Body of pancreas (tissue), 4 donors: ENCODE measurements at places on chromosomes 12 and 14.

- no peak overlapping the region for H3K27ac ChIP-seq
- no peak for DNase-seq
- H3K4me1 ChIP-seq: no peaks in the 10 kb centered on the region
- H3K36me3 ChIP-seq: no peaks in the 10 kb centered on the region
- no peaks in the 10 kb centered on the region for H3K27me3 ChIP-seq
Measured at GRCh38 chr12:44526655-44527182, 349.4 kb downstream of the NELL2 start.

- H3K27ac ChIP-seq: no peak overlapping the region
- no peak overlapping the region for H3K4me3 ChIP-seq
- no peaks in the 10 kb centered on the region for H3K4me1 ChIP-seq
- no peaks in the 10 kb centered on the region for H3K27me3 ChIP-seq
- DNase-seq: no peak
Measured at GRCh38 chr12:18443768-18444437, 182.6 kb downstream of the PIK3C2G start.

- no peaks in the 10 kb centered on the region for H3K36me3 ChIP-seq
- no peaks in the 10 kb centered on the region for H3K4me1 ChIP-seq
- DNase-seq: no peak
- no peaks in the 10 kb centered on the region for H3K27me3 ChIP-seq
- H3K27ac ChIP-seq: no peak overlapping the region
Measured at GRCh38 chr12:109671502-109671901, 42.1 kb upstream of the FAM222A start.

GRCh38 chr14:33880330-33880729 lies 70.5 kb downstream of the EGLN3 start:
- no peak overlapping the region for H3K27ac ChIP-seq
- H3K4me3 ChIP-seq: no peak overlapping the region
- DNase-seq: no peak
- no peaks in the 10 kb centered on the region for H3K36me3 ChIP-seq
- no peaks in the 10 kb centered on the region for H3K4me1 ChIP-seq

- H3K36me3 ChIP-seq: no peaks in the 10 kb centered on the region
- no peaks in the 10 kb centered on the region for H3K4me1 ChIP-seq
- no peak overlapping the region for H3K4me3 ChIP-seq
- H3K27me3 ChIP-seq: no peaks in the 10 kb centered on the region
Measured at GRCh38 chr14:71237556-71237955, 330.3 kb downstream of the PCNX1 start.

- H3K36me3 ChIP-seq: no peaks in the 10 kb centered on the region
- no peak overlapping the region for H3K27ac ChIP-seq
- H3K27me3 ChIP-seq: no peaks in the 10 kb centered on the region
- H3K4me3 ChIP-seq: no peak overlapping the region
- no peaks in the 10 kb centered on the region for H3K4me1 ChIP-seq
- DNase-seq: no peak
Measured at GRCh38 chr12:93589081-93589480, 16.6 kb downstream of the SOCS2 start.

- no peaks in the 10 kb centered on the region for H3K27me3 ChIP-seq
- H3K4me3 ChIP-seq: peak within 1 kb of the TSS; percentile 78
- peaks cover 19% of the 10 kb centered on the region for H3K4me1 ChIP-seq
- peak; percentile 95 for DNase-seq
Measured at GRCh38 chr12:55966408-55967281, at the start of gene CDK2. Gene CDK2 (plus strand): TSS chr12:55966830. CDS start chr12:55967009, 179 bp downstream.

GRCh38 chr14:21672116-21672515 lies 1.5 kb downstream of the OR4E1 start:
- no peak overlapping the region for H3K27ac ChIP-seq
- no peaks in the 10 kb centered on the region for H3K36me3 ChIP-seq

- H3K27ac ChIP-seq: no peak overlapping the region
- peak; percentile 39 for DNase-seq
- no peaks in the 10 kb centered on the region for H3K4me1 ChIP-seq
- no peaks in the 10 kb centered on the region for H3K27me3 ChIP-seq
- H3K4me3 ChIP-seq: no peak overlapping the region
Measured at GRCh38 chr12:127270193-127270592, 996.8 kb upstream of the TMEM132C start.

- H3K4me3 ChIP-seq: no peak overlapping the region
- no peak for DNase-seq
- peak overlapping the region; percentile 2 for H3K27ac ChIP-seq
- H3K27me3 ChIP-seq: no peaks in the 10 kb centered on the region
Measured at GRCh38 chr12:13099066-13099843, 4.2 kb downstream of the GSG1 start.

- no peak overlapping the region for H3K27ac ChIP-seq
- H3K4me3 ChIP-seq: no peak overlapping the region
- DNase-seq: peak; percentile 50
- H3K36me3 ChIP-seq: no peaks in the 10 kb centered on the region
- H3K4me1 ChIP-seq: peaks cover 7% of the 10 kb centered on the region
Measured at GRCh38 chr12:52531566-52532300, 11.5 kb upstream of the KRT5 start.

GRCh38 chr12:67609226-67609870 lies 39.2 kb upstream of the DYRK2 start:
- H3K27me3 ChIP-seq: no peaks in the 10 kb centered on the region
- no peak overlapping the region for H3K27ac ChIP-seq
- H3K4me1 ChIP-seq: no peaks in the 10 kb centered on the region
- DNase-seq: no peak
- no peak overlapping the region for H3K4me3 ChIP-seq

GRCh38 chr14:104101651-104102281 lies 16.3 kb downstream of the ASPG start:
- no peak overlapping the region for H3K4me3 ChIP-seq
- no peaks in the 10 kb centered on the region for H3K27me3 ChIP-seq
- H3K4me1 ChIP-seq: no peaks in the 10 kb centered on the region
- H3K36me3 ChIP-seq: no peaks in the 10 kb centered on the region

GRCh38 chr14:77579065-77579464 lies 37.4 kb downstream of the SPTLC2 start:
- H3K4me1 ChIP-seq: peaks cover 12% of the 10 kb centered on the region
- H3K27me3 ChIP-seq: no peaks in the 10 kb centered on the region
- no peak overlapping the region for H3K27ac ChIP-seq
- H3K4me3 ChIP-seq: no peak overlapping the region
- DNase-seq: no peak
- H3K36me3 ChIP-seq: no peaks in the 10 kb centered on the region

DNA sequence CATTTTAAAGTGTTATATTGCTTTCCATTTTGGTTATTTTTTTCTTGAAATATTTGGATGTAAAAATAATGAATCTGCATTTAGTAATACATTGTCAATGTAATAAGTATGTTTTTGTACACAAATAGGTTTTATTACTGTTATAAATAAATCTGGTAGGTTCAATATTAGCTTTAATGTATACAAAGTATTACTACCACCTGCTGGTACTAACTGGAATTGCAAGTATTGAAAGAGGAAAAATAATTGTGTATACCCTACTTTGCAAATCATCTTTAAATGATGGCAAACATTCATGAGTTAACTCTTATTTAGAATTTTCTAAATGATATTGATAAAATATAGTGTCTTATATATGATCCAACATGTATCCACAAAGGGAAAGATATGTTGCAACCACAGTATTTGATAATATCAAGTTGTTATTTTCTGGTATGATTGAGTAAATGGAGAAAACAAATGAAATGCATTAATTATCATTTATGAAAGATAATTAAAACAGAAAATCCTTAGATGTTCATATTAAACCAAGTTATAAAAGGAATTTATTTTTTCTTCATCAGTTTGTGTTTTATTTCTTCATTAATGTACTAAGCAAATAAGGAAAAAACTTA lies 3.2 kb downstream of the OR4K2 start:
- H3K4me1 ChIP-seq: no peaks in the 10 kb centered on the region
- DNase-seq: no peak
- H3K36me3 ChIP-seq: no peaks in the 10 kb centered on the region
- H3K27me3 ChIP-seq: no peaks in the 10 kb centered on the region

DNA sequence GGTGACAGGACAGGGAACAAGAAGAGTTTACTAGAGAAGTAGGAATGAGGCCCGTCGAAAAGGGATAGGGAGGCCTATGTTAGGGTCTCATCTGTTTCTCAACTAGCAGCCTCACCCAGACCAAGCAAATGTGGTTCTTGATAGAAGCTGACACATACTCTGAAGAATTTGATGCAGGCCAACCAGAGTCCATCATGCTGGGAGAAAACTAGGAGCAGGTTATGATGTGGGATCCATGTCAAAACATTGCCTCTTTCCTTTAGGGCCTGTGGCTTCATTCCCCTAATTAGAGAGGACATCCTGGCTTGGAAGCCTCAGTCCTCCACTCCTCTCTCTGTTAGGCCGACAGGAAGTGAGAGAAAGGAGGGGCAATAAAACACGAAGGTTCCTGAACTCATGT lies 122.8 kb downstream of the NTF3 start:
- no peak for DNase-seq
- no peak overlapping the region for H3K4me3 ChIP-seq
- H3K27me3 ChIP-seq: no peaks in the 10 kb centered on the region
- H3K36me3 ChIP-seq: no peaks in the 10 kb centered on the region

DNA sequence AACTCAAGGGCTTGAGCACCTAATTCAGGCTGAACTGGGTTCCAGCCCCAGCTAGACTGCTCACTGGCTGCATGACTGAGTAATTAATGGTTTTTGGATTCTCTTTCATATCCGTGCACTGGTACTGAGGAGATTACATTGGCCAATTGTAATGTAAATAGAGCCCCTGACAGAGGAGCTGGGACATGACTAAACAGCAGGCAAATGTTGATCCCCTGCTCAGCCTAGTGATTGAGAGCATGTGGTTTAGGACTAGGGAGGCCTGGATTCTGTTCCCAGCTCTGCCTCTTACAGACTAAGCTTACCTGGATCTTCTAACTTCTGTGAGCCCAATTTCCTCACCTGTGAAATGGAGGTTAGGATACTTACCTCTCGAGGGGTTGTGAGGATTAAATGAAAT lies 204.3 kb downstream of the ESR2 start:
- no peak for DNase-seq
- H3K4me3 ChIP-seq: no peak overlapping the region

DNA sequence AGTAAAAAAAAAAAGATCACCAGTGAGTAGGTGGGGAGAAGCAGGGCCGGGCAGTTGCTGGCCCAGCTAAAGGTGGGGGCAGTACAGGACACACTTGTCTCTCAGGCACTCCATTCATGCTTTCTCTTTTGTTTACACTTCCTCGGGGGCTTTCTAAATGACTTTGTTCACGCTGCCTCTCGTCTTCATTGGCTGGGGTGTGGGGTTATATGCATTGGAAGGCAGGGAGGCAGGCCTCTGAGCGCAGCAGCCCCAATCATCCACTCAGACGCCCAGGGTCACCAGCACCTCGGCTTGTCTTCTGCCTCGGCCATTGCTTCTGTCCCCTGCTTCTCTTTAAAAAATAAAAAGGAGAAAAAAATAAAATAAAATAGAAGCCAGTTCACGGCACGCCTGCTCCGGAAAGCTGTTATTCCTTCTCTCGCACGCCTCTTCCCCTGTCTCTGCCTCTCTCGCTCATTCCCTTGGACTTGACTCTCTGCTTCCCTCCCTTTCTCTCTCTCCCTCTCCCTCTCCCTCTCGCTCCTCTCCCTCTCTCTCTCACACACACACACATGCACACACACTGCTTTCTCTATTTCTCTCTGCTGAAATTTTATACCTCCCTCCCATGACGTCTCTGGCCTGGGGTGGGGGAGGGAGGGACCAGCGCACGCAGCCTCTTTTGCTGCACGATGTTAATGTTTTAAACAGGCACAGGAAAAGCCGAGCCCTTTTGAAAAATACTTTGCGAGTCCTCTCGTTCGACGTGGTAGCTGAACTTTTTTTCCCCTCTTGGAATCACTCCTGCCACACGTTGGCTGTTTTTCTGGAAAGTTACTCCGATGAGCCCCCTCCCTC lies at the start of gene TGFB3:
TSS of gene TGFB3 (minus strand) at position 570 of the 840 bp plus-strand sequence. CDS start 1,102 bp downstream, outside the sequence.
- H3K36me3 ChIP-seq: no peaks in the 10 kb centered on the region
- peak; percentile 84 for DNase-seq
- H3K27ac ChIP-seq: peak within 1 kb of the TSS; percentile 99
- peak within 1 kb of the TSS; percentile 35 for H3K4me3 ChIP-seq
- peaks cover 80% of the 10 kb centered on the region for H3K4me1 ChIP-seq

GRCh38 chr14:24123424-24124417 lies 6.7 kb upstream of the FITM1 start:
- no peaks in the 10 kb centered on the region for H3K27me3 ChIP-seq
- no peak for DNase-seq
- H3K27ac ChIP-seq: no peak overlapping the region

GRCh38 chr12:112496496-112496895 lies 77.7 kb downstream of the PTPN11 start:
- no peak for DNase-seq
- no peak overlapping the region for H3K27ac ChIP-seq
- no peaks in the 10 kb centered on the region for H3K27me3 ChIP-seq
- H3K36me3 ChIP-seq: no peaks in the 10 kb centered on the region

DNA sequence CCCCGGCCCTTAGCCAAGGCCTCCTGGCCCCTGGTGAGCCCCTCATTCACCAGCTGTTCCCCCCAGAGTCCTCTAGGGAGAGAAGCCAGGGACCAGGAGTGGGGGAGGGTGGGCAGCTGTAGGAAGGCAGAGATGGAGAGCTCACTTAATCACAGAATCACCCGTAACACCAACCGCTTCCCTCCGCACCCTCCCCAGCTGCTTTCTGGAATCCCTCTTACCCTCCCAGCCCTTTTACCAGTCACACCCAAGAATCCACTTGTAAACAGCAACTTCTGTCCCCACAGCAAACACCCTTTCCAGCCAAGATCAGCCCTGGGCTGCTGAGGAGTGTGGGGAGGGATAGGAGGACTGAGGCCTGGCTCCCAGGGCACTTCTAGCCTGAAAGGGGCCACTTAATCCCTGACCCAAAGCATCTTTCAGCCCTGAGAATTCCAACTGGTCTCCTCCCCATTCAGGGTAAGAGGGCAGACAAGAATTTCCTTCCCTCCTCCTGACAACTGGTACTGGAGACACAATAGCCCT lies 18.8 kb downstream of the NCKAP5L start:
- no peak for DNase-seq
- H3K27me3 ChIP-seq: no peaks in the 10 kb centered on the region
- no peak overlapping the region for H3K4me3 ChIP-seq
- H3K36me3 ChIP-seq: no peaks in the 10 kb centered on the region
- H3K4me1 ChIP-seq: no peaks in the 10 kb centered on the region

- H3K36me3 ChIP-seq: no peaks in the 10 kb centered on the region
- H3K27ac ChIP-seq: no peak overlapping the region
Measured at GRCh38 chr12:131454418-131455217, 256.3 kb upstream of the SFSWAP start.

GRCh38 chr14:24694680-24695079 lies 60.7 kb upstream of the GZMB start:
- no peaks in the 10 kb centered on the region for H3K27me3 ChIP-seq

DNA sequence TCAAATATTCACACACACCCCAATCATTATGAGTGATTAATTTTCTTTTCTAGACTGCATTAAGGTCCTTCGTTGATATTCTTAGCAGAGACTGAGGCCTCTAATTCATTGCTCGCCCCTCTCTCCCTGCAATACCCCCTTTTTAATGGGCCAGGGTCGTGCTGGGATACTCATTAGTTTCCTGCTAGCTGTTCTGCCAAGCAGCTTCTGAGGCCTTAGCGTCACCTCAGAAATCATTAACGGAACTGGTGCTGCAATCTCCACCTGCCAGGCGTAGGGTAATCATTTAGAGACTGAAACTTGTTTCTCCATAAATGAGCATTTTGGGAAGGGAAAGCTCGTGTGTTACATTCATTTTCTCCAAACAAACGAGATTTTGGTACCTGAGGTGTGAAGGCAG lies 1054.7 kb downstream of the GALC start:
- no peaks in the 10 kb centered on the region for H3K4me1 ChIP-seq
- H3K27ac ChIP-seq: no peak overlapping the region
- H3K4me3 ChIP-seq: no peak overlapping the region
- H3K27me3 ChIP-seq: no peaks in the 10 kb centered on the region
- no peaks in the 10 kb centered on the region for H3K36me3 ChIP-seq
